IPS DF 6.9 (cell line): ENCODE measurements at places on chromosomes 7 and 10.

- DNase-seq: no peak
Observed at GRCh38 chr10:5043716-5044115, 40.1 kb upstream of the AKR1C2 start.

- DNase-seq: no peak
Observed at GRCh38 chr10:94645285-94645684, 38.2 kb upstream of the CYP2C18 start.

GRCh38 chr7:37357637-37357996 lies 91.0 kb downstream of the ELMO1 start:
- DNase-seq: no peak

- no peak for DNase-seq
Observed at GRCh38 chr7:103915680-103916357, 73.6 kb downstream of the RELN start.

- DNase-seq: no peak
Observed at GRCh38 chr7:50864694-50865093, 82.0 kb upstream of the GRB10 start.

DNA sequence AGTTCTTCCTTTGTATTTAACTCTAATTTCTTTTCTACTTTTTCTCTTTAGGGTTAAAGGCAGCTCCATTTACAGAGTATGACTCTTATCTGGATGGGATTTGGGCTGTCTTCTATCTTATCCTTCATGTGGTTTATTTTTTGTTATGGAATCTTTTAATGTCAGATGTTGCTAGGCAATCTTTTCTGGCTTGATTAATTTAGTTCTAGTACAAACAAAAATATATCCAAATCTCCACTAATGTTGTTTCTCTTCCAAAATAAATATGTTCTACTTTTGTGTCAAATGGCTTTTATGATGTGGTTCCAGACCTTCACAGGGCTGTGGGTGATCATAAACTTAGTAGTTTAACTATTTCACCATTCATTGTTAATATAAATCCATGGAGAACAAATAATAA lies 246.9 kb downstream of the AHR start:
- DNase-seq: no peak

DNA sequence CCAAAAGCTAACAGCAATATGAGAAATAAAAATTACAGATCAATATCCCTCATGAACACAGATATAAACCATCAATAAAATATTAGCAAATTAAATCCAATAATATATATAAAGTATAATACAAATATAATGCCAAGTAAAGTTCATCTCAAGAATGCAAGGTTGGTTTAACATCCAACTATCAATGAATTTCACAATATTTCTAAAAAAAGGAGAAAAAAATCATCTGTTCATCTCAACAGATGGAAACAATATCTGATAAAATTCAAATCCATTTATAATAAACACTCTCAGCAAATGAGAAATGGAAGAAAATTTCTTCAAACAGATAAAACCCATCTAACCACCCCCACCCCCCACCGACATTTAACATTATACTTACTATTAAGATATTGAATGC lies 86.9 kb downstream of the SIRT1 start:
- DNase-seq: no peak

DNA sequence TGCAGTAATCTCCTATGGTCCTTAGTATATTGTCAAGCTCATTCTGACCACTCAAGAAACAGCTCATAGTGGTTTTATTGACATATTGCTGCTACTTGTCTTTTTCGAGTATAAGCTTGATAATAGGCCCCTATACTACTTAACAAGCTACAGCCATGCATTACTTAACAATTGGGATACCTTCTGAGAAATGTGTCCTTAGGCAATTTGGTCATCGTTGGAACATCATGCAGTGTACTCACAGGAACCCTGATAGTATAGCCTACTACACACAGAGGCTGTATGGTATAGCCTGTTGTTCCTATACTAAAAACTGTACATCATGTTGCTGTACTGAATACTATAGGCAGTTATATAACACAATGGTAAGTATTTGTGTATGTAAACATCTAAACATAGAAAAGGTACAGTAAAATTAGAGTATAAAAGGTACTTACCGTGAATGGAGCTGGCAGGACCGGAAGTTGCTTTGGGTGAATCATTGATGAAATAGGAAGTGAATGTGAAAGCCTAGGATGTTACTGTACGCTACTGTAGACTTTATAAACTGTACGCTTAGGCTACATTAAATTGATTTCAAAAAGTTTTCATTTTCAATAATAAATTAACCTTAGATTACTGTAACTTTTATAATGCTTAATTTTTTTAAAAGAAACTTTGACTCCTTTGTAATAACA lies 160.9 kb downstream of the LRRC4 start:
- no peak for DNase-seq
